Nephron progenitor cell (in vitro differentiated cells): ENCODE measurements at places on chromosomes 16 and 17.

GRCh38 chr17:27293359-27293897 lies 486 bp upstream of the WSB1 start:
- peak; percentile 10 for DNase-seq

- DNase-seq = no peak
These were observed 292.5 kb downstream of the XYLT1 start for GRCh38 chr16:17177959-17178905.

- peak; percentile 81 for DNase-seq
These were observed 5.9 kb downstream of the CTF1 start for GRCh38 chr16:30902029-30902972.

DNA sequence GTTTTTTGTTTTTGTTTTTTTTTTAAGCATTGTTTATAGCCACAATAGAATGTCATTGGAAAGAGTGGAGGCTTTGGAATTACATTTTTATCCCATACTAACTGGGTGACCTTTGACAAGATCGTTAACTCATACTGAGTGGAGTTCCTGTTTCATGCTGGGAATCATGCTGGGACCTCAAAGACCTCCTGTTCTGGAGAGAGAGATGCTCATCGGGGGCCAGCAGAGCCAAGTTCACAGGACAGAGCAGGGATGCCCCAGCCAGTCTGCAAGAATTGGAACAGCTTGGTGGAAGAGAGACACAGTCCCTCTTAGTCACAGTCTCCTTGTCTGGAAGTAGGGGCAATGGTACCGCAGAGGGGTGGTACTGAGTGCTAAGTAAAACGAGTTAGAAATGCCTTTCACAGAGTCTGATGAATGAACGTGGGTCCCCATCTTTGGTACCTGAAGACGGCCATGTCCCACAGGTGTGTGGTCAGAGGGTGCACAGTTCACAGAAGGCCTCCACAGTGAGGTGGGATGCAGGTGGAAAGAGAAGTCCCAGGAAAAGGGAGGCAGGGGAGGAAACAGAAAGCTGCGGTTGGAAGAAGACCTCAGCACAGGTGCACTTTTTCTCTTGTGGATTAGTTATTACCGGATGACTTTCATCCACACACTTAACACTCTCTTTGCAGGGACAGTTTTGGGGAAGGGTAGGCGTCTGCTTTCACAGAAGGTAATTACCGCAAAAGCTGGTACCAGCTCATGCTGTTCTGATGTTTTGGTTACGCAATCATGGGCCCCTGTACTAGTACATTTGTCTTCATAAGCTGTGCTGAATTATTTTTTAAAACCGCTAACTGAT lies 147.8 kb downstream of the PRKCA start:
- no peak for DNase-seq

DNA sequence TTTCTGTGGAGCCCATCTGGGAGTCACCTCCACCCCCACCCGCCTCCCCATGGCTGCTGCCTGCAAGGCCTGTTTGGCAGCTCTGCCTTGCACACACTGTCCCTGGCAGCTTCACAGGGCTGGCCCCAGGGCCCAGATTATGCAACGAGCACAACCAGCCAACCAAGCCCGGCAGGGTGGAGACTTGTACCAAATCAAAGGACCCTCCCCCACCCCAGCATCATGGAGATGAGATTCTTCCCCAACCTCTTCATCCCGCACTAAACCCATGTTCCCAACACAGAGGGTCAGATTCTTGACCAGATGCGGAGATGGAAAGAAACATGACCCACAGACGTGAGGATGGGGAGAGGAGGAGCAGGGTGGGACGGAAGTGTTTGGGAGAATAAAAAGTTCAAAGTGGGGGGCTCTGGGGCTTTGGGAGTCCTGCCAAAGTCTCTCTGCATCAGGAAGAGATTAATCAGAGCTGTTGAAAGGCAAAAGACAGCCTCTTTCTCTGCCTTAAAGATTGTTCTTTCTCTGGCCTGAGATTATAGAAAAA lies 3.8 kb downstream of the SMARCD2 start:
- DNase-seq = no peak

DNA sequence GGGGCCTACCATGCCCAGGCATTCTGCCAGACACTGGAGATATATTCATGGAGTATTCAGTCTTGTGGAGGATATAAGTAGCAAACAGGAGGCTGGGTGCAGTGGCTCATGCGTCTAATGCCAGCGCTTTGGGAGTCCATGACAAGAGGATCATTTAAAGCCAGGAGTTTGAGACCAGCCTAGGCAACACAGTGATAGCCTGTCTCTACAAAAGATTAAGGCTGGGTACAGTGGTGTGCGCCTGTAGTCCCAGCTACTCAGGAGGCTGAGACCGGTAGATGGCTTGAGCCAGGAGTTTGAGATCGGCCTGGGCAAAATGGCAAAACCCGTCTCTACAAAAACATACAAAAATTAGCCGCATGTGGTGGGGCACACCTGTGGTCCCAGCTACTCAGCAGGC lies 37.7 kb upstream of the CDH3 start:
- DNase-seq = no peak

GRCh38 chr17:31269578-31269983 lies 27.5 kb downstream of the OMG start:
- DNase-seq = no peak

GRCh38 chr16:30720086-30720485 lies 21.1 kb downstream of the SRCAP start:
- DNase-seq = no peak
